ENCODE measurements at places on chromosomes 1 and 21. TPM values are rescaled to one million over a fixed set of nuclear protein-coding genes. Genes with fewer than 3 reads are reported as not detected.

OPTC gene
- not detected for polyA plus RNA-seq

NTRK1 gene
- polyA plus RNA-seq = 0.32 TPM

HJV gene
- not detected for polyA plus RNA-seq

CATSPERE gene
- 0.25 TPM for polyA plus RNA-seq

ARID4B gene
- 8.1 TPM for polyA plus RNA-seq

WNT9A gene
- 3.4 TPM for polyA plus RNA-seq

FCGR1A gene
- polyA plus RNA-seq = 4.6 TPM

WDR64 gene
- not detected for polyA plus RNA-seq

ANGPTL1 gene
- polyA plus RNA-seq = 0.14 TPM

CHRNB2 gene
- polyA plus RNA-seq = 20.1 TPM

C1orf21 gene
- polyA plus RNA-seq = 32.7 TPM

MRPS15 gene
- polyA plus RNA-seq = 104 TPM

KCNH1 gene
- polyA plus RNA-seq = 5.2 TPM

TTC22 gene
- 1.4 TPM for polyA plus RNA-seq

INKA2 gene
- 20.5 TPM for polyA plus RNA-seq

NBPF20 gene
- 0.93 TPM for polyA plus RNA-seq

EPHX1 gene
- 238 TPM for polyA plus RNA-seq

SYNJ1 gene
- 15.5 TPM for polyA plus RNA-seq

Data from brain (organoid and tissue), 16 donors.